ENCODE measurements at places on chromosomes 1 and 21.

DNA sequence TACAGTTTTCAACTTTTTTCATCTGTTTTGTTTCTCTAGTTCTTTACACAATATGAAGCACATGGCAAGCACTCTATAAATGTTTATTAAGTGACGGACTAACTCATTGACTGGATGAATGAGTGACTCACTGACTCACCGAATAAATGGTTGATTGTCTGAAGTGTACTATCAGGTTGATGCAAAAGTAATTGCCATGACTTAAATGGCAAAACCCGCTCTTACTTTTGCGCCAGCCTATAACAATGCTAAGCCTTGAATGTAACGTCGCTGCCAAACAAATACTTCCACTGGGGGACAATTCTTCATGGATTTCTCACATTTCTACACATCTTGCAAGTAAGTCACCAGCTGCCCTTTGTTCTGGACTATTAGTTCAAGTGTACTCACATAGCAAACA, 109.0 kb upstream of the KCTD3 start:
- no peak for DNase-seq

DNA sequence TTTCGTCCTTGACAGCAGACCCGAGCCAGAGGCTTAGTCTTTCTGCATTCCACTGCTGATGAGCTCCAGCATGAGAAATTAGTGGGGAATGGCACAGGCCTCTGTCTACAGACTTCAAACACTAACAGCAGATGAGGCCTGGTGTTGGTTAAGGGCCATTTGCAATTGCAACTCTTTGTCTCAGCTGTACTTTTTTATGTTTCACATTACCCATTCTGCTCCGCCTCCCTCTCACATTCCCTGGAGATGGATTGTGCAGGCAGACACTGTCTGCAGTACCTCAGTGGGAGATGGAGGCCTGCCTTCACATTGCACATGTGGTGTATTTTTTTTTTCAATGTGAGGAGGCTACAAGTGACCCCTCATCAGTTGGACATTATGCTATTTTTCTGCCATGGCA, 370.2 kb downstream of the DUSP10 start:
- DNase-seq = no peak

DNA sequence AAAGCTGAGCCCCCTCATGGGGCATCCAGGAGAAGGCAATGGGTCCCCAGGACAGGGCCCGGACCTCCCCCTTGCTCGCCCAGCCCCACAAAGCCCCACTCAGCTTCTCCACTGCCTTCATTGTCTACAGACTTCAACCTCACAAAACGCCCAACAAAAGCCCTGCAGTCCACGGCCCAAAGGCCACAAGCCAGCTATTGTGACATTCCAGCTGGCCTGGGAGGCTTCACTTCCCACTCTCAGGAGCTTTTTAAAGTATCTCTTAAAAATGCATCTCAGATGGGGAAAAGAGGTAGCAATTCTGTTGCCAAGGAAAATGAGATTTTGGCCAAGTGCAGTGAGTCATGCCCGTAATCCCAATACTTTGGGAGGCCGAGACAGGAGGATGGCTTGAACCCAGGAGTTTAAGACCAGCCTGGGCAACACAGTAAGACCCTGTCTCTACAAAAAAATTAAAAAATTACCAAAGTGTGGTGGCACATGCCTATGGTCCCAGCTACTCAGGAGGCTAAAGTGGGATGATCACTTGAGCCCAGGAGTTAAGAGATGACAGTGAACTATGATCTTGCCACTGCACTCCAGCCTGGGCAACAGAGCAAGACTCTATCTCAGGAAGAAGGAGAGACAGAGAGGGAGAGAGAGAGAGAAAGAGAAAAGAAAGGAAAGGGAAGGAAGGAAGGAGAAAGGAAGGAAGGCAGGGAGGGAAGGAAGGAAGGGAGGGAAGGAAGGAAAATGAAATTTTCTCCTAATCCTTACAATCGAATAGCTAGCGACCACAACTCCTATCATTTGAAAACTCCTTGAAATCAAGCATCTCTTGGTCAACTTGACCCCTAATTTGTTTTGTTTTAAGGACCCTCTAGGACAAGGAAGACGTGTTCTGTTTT, 31.4 kb upstream of the TARDBP start:
- no peak for DNase-seq

DNA sequence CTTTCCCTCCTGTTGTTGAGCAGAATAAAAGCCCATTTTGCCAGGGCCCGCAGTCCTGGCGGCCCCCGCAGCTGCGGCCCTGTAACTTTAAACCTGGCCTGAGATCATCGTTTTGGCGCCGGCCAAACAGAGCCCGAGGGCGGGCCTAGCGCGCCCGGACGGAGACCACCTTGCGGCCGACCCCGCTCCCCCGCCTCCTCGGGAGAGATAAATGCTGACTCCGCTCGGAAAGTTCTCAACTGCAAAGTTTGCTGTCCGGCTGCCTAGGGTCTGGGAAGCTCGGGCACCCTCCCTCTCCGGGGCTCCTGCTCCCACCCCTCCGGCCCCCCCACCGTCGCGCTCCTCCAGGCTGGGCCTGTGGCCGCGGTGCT, at the start of gene PDPN:
Gene PDPN, plus strand, starts transcription at position 238 of the 371 bp plus-strand sequence. CDS start 202 bp downstream, outside the sequence.
- DNase-seq = no peak

GRCh38 chr1:100710906-100711682, 8.4 kb upstream of the VCAM1 start:
- no peak for DNase-seq

GRCh38 chr21:26887251-26887650, 42.0 kb upstream of the ADAMTS1 start:
- no peak for DNase-seq

GRCh38 chr1:178768423-178768822, 43.4 kb downstream of the RALGPS2 start:
- DNase-seq = no peak

- no peak for DNase-seq
These were observed 184.3 kb upstream of the CACYBP start for GRCh38 chr1:174815474-174815908.

DNA sequence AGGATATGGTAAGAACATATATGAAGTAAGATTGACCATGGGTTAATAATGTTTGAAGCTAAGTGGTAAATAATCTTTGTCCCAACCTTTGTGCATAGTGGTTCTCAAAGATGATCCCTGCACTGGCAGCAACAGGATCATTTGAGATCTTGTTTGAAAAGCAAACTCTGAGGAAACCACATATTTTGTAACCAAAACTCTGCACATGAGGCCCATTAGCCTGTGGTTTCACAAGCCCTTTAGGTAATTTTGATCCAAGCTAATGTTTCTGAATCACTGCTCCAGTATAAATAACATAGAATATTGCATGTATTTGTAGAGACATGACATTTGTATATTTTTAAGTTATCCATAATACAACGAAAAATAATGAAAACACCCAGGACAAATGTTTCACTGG, 147.9 kb upstream of the RGS18 start:
- DNase-seq = no peak

DNA sequence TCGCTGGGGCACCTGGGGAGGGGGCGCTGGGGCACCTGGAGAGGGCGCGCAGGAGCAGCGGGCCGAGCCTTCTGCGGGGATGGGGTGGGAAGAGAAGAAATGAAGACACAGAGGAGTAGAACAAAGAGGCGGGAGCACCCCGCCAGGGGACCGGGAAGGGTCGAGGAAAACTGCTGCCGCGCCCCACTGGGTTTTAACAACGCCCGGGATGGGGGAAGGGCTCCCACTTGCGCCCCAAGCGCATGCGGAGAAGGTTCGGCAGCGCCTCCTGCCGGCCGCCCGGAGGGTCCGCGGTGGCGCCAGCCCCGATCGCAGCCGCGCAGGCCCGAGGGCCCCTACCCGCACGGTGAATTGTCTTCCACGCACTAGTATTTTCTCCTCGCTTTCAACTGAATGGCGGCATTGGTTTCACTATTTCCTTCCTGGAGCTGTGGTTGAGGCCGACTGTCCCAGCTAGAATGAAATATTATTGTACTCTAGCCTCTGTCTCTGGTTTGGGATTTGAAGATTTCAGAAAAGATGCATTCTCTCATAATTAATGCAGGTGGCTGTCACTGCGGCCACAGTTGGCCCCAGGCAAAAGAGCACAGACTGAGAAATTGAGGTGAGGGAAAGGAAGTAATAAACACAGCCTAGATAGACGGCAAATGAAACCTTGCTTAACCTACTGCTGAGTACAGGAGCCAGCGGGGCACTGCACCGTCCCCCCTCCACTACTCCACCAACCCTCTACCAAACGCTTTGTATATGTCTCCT, 57.3 kb downstream of the MAB21L3 start:
- peak; percentile 60 for DNase-seq

- DNase-seq = no peak
These were observed 21.0 kb upstream of the EPS8L3 start for GRCh38 chr1:109784551-109785252.

GRCh38 chr1:99236756-99237155, 27.5 kb upstream of the PLPPR4 start:
- no peak for DNase-seq

GRCh38 chr1:245060684-245061374, 94.0 kb upstream of the KIF26B start:
- DNase-seq = no peak

- no peak for DNase-seq
These were observed 1.9 kb downstream of the S100A10 start for GRCh38 chr1:151991663-151992302.

- DNase-seq = no peak
These were observed 95.4 kb upstream of the ERRFI1 start for GRCh38 chr1:8121261-8122159.

DNA sequence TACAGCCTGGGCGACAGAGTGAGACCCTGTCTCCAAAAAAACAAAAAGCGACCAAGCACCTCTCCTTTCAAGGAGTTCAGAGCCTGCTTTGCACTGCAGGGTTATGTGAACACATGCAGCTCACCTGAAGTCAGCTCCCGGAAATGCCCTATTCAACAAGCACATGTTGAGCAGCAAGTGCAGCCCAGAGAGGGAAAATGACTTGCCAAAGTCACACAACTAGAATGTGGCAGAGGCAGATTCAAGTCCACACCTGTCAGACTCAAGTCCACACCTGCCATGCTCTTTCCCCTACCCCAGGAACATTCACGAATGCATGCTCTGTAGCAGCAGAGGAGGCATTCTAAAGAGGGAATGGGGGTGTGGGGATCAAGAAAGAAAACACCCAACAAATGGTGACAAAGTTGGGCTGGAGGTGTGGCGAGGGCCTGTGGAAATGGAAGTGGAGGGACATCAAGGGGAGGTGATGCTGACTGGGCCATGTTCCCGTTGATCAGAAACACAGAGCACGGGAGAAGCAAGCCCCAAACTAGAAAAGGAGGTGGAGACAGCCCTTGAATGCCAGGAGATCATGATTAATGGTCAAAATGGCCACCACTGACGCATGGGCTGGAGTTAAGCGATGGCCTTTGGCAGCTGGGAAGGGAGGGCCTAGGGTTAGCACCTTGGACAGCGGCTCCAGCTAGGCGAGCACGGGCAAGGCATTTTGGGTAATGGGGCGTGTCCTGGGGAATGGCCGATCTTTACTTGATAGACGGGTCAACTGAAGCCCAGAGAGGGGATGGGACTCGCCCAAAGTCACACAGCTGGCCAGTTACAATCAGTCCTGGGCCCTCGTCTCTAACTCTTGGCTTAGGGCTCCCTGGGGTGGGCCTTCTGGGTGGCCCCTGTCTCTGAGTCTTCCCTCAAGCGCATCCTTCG, 21.5 kb downstream of the RAP1GAP start:
- no peak for DNase-seq

DNA sequence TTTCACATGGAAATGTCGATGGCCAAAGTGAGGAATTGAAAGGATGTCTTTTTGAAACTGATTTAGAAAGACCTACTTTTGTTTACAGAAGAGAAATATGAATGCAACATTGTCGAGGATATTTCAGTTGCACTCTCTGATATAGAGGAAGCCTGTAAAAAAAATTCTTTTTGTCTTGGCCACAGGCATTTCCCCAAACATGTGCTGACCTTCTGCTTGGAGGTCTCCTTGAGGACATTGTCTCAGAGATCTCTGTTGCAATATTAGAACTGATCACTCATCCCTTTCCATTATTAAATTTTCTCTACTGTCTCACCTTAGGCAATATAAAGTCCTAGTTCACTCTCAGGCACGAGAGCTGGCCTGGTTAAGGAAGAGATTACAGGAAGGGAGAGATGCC, 16.0 kb downstream of the S100A11 start:
- DNase-seq = no peak

GRCh38 chr21:41425954-41426675, at the start of gene MX1:
Gene MX1 (plus strand): TSS chr21:41426239. CDS start chr21:41432071, 5,832 bp downstream.
- peak; percentile 75 for DNase-seq

DNA sequence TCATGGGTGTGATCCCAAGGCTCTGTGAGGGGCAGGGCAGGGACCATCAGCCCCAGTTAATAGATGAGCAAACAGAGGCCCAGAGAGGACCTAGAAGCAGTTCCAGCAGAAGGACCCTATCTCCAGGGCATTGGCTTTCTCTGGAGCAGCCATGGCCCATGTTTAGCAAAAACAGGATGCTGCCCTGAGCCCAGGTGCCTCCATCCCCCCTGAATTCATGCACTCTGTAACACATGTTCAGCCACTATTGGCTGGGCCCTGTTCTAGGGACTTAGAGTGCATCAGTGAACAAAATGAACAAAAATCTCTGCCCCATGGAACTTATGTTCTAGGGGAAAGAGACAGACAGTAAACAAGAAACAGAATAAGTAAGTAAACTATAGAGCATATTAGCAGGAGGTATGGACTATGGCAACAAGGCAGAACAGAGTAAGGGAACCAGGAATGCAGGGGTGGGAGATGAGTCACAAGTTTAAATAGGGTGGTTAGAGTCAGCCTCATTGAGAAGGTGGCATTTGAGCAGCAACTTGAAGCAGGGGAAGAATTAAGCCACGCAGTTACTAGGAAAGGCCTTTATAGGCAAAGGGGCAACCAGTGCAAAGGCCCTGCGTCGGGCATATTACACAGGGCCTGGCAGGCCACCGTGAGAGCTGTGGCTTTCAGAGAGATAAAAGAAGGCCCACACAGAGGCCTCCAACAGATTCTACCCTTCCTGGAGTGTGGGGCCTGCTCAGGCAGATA, 185.9 kb upstream of the EDN2 start:
- DNase-seq = no peak

- DNase-seq = no peak
These were observed 1.2 kb upstream of the LUZP1 start for GRCh38 chr1:23169727-23170335.

DNA sequence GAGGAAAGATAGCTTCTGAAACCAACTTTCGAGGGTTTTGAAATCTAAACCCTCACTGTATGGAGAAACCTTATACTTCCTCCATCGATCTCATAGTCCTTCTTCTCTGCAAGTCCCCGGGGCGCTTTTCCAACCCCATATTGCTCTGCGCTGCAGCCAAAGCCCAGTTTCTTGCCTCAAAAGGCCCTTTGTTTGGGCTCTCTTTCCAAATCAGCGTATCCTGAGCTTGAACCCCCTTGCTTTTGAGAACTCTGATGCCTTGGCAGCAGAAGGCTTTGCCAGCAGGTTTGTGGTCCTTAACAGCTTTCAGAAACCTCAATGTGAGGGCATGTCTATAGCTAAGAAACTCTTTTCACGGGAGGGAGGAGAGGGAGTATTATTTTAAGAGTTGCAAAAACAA, 21.6 kb downstream of the PLPP3 start:
- DNase-seq = no peak

GRCh38 chr21:46388206-46388880, 64.4 kb downstream of the PCNT start:
- no peak for DNase-seq

DNA sequence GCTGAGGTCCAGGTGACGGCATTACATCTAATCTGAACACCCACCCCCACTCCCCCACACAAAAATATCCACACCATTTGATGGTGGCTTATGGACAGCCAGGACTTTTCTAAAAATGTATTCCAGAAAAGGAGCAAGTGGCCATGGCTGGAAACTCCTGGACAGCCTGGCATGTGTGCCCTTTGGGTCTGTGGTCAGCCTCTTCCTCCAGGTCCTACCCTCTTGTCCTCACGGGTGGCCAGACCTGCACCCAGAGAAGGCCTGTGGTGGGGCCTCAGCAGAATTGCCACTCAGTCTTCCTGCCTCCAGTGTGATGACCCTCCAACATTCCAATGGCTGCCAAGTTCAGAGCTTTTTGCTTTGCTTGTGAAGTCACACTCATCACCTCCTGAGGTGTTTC, 600.6 kb downstream of the AJAP1 start:
- DNase-seq = no peak

All from stimulated activated CD4-positive, alpha-beta T cell treated with anti-CD3 and anti-CD28 coated beads, TNF-alpha, amount 100 ng/mL, for 1 hour (primary cell).